ENCODE measurements at places on chromosomes 1 and 21.

GRCh38 chr1:67735206-67735605 lies 50.2 kb downstream of the GADD45A start:
- DNase-seq: no peak

DNA sequence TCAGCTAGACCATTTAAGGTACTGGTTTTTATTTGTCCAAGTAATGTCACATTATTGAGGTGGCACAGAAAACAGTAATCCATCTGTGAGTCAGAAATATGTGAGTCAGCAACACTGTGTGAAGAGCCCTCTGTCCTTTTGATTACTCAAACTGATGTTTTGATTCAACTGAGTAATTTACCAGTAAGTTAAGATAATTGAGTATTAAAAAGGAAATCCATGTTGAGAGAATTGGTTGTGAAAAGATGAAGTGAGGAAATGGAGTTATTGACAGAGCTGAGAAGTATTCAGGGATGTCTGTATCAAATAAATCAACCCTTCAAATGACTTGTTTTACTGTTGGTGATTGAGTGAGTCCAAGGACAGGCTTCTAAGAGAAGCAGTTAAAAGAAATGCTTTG lies 302.7 kb upstream of the SGIP1 start:
- no peak for DNase-seq

DNA sequence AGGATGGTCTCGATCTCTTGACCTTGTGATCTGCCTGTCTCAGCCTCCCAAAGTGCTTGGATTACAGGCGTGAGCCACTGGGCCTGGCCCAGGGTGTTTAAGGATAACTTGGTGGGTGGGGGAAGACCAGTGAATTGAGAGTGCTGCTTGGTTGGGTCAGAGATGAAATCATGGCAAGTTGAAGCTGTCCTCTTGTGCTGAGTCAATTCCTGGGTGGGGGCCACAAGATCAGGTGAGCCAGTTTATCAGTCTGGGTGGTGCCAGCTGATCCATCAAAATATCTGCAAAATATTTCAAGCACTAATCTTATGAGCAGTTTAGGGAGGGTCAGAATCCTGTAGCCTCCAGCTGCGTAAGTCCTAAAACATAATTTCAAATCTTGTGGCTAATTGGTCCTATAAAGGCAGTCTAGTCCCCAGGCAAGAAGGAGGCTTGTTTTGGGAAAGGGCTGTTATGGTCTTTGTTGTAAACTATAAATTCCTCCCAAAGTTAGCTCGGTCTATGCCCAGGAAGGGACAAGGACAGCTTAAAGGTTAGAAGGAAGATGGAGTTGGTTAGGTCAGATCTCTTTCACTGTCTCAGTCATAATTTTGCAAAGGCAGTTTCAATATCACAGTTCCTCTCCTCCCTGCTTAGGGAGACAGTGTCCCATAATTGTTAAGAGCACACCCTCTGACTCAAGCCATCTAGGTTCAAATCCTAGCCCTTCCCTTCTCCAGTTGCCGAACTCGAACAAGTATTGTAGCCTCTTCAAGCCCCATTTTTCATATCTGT lies 66.8 kb upstream of the BACH1 start:
- no peak for DNase-seq

DNA sequence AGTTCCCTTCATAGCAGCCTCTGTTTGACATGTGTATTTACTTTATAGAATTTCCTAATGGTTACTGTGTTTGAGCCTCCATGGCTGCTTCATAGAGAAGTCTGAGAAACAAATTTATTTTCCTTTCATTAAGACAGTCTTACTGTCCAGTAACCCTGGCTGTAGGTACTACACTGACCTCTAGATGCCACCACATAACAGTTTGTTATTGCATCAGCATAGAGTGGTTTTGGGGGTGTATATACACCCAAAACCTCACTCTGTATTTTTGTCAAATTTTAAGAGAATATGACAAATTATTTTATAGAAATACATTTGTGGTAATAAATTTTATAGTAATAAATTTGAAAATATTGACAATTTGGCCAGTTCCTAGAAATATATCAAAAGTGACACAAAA lies 57.3 kb downstream of the OBSCN start:
- no peak for DNase-seq

DNA sequence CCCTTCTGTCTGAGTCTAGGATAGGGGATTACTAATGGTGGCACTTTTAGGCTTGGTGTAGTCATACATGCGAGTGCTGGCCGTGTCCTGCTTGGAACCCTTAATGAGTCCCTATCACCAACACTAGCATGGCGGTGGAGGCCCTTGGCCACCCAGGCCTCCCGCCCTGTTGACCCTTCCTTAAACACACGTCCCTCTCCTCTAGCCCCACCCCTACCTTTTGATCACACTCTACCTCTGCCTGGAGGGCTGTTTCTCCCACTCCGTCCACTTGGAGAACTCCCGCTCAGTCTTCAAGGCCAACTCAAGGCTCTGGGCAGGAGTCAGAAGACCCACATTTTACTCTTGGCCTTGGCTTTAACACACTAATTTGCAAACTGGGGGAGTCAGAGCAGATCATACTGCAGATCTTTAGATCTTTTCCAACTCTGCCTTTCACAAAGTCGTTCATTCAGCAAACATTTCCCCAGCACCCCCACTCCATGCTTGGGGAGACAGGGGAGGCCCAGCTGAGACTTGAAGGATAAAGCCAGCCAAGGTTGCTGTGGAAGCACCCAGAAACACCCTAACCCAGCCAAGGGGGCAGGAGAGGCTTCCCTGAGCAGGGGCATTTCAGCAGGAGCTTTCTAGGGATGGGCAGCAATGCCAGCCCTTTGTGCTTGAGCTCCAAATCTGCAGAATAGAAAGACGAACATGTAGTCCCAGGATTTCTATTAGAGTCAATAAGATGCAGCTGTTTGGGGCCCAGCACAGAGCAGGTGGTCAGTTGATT lies 1.9 kb downstream of the PODN start:
- no peak for DNase-seq

GRCh38 chr21:44509539-44509938 lies 30.5 kb downstream of the KRTAP10-1 start:
- no peak for DNase-seq

DNA sequence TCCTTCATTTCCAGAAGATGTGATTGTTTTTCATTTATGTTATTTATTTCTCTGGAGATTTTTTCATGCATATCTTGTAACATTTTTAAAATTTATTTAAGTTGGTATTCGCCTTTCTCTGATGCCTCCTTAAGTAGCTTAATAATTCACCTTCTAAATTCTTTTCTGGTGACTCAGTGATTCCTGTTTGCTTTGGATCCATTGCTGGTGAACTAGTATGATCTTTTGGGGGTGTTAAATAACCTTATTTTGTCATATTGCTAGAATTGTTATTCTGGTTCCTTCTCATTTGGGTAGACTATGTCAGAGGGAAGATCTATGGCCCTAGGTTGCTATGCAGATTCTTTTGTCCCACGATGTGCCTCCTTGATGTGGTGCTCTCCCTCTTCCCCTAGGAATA lies 1347.2 kb upstream of the B3GALT2 start:
- no peak for DNase-seq

DNA sequence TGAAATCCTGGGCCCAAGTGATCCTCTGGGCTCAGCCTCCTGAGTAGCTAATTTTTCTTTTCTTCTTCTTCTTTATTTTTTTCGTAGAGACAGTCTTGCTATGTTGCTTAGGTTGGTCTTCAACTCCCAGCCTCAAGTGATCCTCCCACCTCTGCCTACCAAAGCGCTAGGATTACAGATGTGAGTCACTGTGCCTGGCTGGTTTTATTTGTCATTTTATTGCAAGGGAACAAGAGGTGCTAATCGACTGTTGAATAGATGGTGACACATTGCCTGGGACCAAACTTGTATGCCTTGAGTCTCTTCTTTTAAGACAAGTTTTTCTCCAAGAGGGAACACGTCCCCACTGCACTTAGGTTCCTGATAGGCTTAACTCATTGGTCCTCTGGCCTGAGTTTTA lies 20.0 kb upstream of the KLHDC8A start:
- DNase-seq: no peak

DNA sequence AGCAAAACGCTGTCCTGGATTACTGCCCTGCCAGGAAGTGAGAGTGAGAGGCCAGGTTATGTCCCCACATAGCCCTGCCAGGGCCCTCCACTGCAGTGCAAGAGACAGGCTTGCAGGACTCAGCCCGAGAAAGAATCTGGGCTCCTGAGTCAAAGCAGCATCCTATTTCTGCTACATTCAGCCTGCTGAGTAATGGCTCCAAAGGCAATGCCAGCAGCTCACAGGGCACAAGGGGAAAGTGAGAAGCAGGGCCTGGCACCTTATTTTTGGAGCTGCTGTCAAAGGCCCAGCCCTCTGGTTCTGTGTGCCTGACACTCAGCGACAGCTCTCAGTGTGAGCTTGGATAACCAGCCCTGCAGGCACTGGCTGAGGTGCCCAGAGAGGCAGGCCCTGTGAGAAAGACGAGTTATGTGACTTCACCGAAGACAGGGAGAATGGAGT lies 83.9 kb downstream of the DTL start:
- peak; percentile 62 for DNase-seq
